ENCODE measurements at places on chromosomes 7 and 10.

- no peak for DNase-seq
Observed at GRCh38 chr7:136359333-136359903, 382.3 kb upstream of the MTPN start.

GRCh38 chr7:152896217-152896616 lies 136.7 kb downstream of the ACTR3B start:
- DNase-seq, result no peak

DNA sequence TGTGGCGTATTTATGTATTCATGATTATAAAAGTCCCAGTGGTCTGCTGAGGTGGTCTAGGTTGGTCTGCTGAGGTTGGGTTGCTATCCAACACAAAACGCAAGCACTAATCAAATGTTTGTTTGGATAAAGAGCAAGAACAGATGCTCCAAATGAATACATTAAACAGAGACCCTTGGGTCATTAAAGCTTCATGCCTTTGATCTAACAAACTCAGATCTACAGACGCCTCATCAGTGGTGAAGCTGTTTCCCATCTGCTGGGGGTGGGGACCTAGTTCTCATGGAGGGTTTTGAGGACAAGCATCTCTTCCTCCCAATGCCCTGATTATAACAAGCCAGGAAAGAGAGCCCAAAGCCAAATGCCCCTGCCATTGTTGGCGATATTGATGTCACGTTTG lies 786.7 kb downstream of the NRG3 start:
- DNase-seq, result no peak

DNA sequence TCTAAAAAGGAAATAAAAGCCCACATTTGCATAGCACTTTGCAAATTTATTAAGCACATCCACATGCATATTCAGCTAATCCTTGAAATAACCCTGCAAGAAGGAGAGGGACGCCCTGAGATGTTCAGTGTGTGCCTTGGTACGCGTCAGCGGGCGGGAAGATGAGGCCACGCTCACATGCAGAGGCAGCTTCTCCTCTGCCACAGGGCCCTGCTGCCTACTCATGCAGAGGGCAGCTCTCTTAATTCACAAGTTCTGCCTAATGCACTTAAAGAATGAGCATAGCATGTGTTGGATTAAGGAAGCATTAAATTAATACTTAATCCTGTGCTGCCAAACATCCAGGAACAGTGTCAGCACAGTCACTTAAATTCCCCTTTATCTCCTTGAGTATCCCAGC lies 132.3 kb downstream of the HECW1 start:
- no peak for DNase-seq

DNA sequence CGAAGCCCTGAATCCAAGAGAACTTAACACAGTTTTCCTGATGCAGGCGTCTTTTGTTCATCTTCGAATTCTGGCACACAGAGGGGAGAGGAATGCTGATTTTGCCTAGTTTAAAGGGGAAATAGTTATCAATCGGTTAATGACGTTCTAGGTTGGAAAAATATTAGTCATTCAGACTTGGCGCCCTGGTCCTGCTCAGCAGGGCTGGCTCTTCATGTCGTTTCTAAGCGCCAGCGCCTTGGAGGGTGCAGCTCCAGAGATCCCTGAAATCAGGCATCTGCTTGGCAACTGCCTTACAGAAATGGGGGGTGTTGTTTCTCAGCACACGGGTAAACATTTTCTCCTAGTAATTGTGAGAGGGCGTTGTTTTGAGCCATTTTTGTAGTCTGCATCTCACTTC lies 1.3 kb upstream of the PRTFDC1 start:
- DNase-seq, result no peak

- no peak for DNase-seq
Observed at GRCh38 chr7:138162236-138162635, 86.0 kb downstream of the AKR1D1 start.

- DNase-seq, result no peak
Observed at GRCh38 chr10:93219347-93219746, 145.7 kb downstream of the CYP26A1 start.

- DNase-seq, result no peak
Observed at GRCh38 chr10:128286762-128287500, 160.7 kb upstream of the MKI67 start.

GRCh38 chr10:70652761-70653657 lies 19.3 kb upstream of the ADAMTS14 start:
- DNase-seq, result peak; percentile 95

- DNase-seq, result no peak
Observed at GRCh38 chr7:85156661-85157208, 30.1 kb downstream of the SEMA3D start.

GRCh38 chr10:84541289-84541637 lies 212.9 kb downstream of the CCSER2 start:
- DNase-seq, result no peak

- no peak for DNase-seq
Observed at GRCh38 chr7:157089100-157089610, 49.6 kb upstream of the UBE3C start.

DNA sequence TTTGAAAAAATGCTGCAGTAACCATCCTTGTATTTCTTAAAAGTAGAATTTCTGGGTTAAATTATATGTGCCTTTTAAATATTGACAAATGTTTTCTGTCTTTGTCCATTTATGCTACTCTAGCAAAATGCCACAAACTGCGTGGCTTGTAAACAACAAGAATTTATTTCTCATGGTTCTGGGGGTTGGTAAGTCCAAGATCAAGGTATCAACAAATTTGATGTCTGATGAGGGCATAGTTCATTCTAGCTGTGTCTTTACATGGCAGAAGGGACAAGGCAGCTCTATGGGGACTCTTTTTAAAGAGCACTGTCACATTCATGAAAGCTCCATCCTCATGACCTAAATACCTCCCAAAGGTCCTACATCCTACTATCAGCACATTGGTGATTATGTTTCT lies 27.7 kb downstream of the ZNF277 start:
- no peak for DNase-seq

DNA sequence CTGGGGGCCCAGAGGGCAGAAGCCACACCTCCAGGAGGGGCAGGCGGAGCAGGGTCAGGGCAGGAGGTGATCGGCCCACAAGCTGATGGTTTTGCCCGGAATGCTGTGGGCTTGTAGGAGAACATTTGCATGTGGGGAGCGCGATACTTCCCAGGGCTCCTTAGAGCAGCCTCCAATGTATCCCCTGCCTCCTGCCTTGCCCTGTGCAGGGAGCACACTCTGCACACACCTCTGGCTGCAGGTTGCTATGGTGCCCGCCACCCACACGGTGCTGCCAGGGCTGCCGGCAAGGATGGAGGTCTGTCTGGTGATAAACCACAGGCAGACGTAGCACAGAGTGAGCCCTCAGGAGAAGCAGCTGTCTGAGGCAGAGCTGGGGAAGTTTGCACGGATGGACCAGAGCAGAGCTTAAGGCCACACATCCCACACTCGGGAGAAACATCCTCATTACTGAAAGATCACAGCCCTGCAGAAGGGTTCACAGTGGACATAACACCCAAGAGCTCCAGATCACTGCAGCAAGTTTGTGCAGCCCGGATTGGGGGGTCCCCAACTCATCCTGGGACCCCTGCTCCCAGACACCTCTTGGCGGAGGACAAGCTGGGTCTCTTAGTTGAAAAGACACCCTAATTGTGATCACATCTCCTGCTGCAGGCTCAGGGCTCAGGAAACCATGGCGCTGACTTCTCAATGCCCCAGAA lies 41.8 kb downstream of the VIPR2 start:
- no peak for DNase-seq

- no peak for DNase-seq
Observed at GRCh38 chr7:99381664-99382075, 7.1 kb downstream of the ARPC1B start.

GRCh38 chr10:80194373-80195045 lies 10.8 kb downstream of the ANXA11 start:
- no peak for DNase-seq

- DNase-seq, result no peak
Observed at GRCh38 chr10:126930131-126930882, 25.1 kb downstream of the DOCK1 start.

DNA sequence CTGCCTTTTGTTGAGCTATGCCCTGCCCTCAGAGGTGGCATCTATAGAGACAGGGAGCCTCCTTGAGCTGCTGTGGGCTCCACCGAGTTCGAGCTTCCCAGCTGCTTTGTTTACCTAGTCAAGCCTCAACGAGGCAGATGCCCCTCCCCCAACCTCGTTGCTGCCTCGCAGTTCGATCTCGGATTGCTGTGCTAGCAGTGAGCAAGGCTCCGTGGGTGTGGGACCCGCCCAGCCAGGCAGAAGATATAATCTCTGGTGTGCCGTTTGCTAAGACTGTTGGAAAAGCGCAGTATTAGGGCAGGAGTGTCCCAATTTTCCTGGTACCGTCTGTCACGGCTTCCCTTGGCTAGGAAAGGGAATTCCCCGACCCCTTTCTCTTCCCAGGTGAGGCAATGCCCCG lies 88.4 kb upstream of the CDK6 start:
- no peak for DNase-seq

DNA sequence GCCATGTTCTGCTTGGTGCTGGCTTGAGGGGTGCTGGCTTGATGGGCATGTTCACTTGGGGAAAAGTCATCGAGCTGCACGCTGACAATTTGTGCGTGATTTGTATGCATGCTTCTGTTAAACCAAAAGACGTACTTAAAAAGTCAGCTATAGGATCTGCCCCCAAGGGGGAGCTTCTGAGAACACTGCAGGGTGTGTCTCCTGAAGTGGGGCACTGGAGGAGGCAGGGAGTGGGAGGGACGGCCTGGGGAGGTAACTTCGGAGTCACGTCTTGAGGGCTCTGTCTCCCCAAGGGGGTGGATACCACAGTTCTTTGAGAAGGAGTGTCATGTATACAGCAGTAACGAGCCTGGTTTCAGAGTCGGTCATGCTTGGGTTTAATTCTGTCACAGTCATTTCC lies 406.5 kb downstream of the PLXNA4 start:
- no peak for DNase-seq

DNA sequence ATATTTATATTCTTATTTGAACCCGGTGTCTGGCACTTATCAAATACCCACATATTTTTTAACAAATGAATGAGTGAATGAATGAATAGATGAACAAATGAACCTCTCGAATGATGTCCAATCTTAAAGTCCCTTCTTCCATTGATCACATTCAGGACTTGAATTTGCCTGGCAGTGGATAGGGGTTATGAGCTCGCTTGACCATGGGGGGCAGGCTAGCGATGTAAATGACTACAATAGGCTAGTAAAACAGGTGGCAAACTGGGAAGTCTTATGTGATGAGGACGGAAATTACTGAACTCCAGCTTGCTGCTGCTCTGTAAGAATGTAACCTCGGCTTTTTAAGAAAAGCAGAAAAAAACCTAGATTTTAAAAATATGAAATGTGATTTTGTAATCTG lies 247.7 kb upstream of the DKK1 start:
- no peak for DNase-seq

- DNase-seq, result no peak
Observed at GRCh38 chr10:118107541-118107940, 60.8 kb upstream of the RAB11FIP2 start.

GRCh38 chr10:11443468-11444154 lies 167.8 kb downstream of the USP6NL start:
- no peak for DNase-seq

- no peak for DNase-seq
Observed at GRCh38 chr10:3527869-3528268, 257.1 kb downstream of the KLF6 start.

GRCh38 chr7:31368620-31369019 lies 28.1 kb upstream of the NEUROD6 start:
- no peak for DNase-seq

GRCh38 chr7:146788008-146788407 lies 671.4 kb downstream of the CNTNAP2 start:
- no peak for DNase-seq

GRCh38 chr10:28544058-28544457 lies 11.1 kb downstream of the WAC start:
- DNase-seq, result no peak

- no peak for DNase-seq
Observed at GRCh38 chr7:155896531-155897263, 84.4 kb upstream of the SHH start.

GRCh38 chr7:152144557-152145245 lies 119.2 kb downstream of the GALNT11 start:
- DNase-seq, result no peak

GRCh38 chr7:77819021-77819420 lies 20.4 kb downstream of the PHTF2 start:
- DNase-seq, result no peak

DNA sequence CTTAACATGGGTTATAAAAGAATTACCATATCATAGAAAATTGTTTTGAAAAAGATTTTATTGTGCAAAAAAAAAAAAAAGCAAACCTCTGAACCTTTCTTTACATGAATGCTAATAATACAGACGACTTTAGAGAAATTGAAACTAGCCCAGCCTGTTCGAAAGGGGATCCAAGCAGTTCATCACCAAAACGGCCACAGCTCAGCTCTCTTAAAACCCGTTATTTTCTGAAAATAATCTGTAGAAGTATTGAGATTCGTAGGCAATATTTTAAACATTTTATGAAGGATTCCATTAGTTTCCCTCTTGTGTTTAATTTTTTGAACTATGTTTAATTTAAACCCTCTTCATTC lies 9.9 kb upstream of the GSAP start:
- no peak for DNase-seq

GRCh38 chr7:70384024-70384423 lies 747.9 kb upstream of the GALNT17 start:
- DNase-seq, result no peak

DNA sequence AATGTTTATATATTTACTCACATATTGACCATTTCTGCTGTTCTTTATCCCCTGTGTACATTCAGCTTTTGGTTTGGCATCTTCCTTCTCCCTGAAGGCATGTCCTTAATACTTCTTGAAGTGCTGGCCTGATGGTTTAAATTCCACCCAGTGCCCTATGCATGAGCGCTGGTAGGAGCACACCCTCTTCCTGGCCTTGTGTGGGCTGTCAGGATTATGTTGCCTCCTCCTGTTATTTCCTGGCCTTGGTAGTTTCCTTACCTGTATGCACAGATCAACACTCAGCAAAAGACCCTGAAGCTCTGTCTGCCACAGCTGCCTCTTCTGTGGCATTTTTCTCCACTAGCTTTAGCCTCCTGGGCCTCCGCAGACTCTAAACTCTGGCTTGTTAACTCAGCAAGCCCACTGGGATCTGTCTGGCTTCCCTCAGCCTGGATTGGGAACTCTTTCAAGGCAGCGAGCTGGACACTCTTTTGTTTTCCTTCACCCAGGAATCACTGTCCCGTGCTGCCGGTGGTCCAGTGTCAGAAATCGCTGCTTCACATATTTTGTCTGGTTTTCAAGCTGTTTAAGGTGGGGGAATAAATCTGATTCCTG lies 595.2 kb downstream of the SDK1 start:
- no peak for DNase-seq

GRCh38 chr10:62084451-62084850 lies 183.0 kb downstream of the ARID5B start:
- DNase-seq, result no peak

All from AG04450 (cell line).